ENCODE measurements at places on chromosomes 6 and 20. TPM values are rescaled to one million over a fixed set of nuclear protein-coding genes. Genes with fewer than 3 reads are reported as not detected.

DNA sequence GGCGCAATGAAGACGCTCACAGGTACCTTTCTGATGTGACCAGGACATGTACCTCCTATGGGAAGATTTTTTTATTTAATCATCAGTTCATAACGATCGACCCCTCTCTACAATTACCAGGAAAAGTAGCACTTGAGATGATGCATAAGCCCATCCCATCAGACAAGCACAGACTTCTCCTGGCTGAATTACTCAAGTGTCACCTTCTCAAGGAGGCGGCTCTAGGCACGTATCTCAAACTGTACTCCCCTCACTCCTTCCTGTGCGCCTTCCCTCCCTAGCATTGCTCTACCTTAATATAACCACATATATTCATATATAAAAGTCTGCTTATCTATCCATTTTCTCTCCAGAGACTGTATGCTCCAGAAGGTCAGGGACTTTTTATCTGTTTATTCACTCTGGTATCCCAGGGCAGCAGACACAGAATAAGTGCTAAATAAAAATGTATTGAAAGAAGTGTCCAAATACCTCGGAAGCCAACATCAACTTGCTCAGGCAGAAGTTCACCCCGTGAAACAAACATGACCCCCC, 71.5 kb downstream of the CNKSR3 start:
- no peaks in the 10 kb centered on the region for H3K27me3 ChIP-seq
- H3K27ac ChIP-seq, result no peak overlapping the region
- DNase-seq, result no peak
- no peak overlapping the region for H3K4me3 ChIP-seq
- no peaks in the 10 kb centered on the region for H3K4me1 ChIP-seq

DNA sequence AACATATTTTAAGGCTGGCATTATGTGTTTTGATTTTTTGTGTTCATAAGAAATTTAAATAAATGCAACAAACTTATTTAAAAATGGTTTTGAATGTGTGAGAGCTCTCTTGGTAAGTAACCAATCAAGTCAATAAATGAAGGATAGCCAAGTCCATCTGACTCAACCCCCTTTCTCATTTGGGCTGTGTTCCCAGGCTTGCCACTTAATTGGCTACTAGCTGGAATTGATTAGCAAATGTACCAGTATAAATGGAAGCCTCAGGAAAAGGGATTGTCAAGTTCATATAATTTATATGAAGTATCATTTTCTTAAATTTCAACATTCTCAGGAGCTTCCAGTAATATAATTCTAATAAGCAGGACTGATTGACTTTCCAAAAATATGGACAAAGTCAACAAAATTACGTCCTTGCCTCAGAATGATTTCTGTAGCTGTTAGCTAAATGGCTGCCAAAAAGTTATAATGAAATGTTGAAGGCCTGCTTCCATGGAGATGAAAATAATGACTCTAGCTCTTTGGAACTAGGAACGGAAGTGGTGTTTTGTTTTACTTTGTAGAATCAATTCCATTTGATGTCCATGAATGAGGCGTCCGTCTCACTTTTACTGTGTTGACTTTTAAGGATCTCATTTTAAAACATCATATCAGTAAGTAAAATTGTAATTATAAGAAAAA, 614.9 kb downstream of the CDH26 start:
- no peaks in the 10 kb centered on the region for H3K4me1 ChIP-seq
- H3K36me3 ChIP-seq, result no peaks in the 10 kb centered on the region
- H3K4me3 ChIP-seq, result no peak overlapping the region

GRCh38 chr6:38212579-38212978, 393.1 kb downstream of the ZFAND3 start:
- H3K4me3 ChIP-seq, result no peak overlapping the region
- H3K36me3 ChIP-seq, result no peaks in the 10 kb centered on the region
- no peak overlapping the region for H3K27ac ChIP-seq

GRCh38 chr20:396619-397431, 11.3 kb upstream of the RBCK1 start:
- DNase-seq, result no peak
- no peaks in the 10 kb centered on the region for H3K27me3 ChIP-seq
- H3K4me1 ChIP-seq, result peaks cover 3% of the 10 kb centered on the region
- peaks cover 32% of the 10 kb centered on the region for H3K36me3 ChIP-seq
- no peak overlapping the region for H3K27ac ChIP-seq

DNA sequence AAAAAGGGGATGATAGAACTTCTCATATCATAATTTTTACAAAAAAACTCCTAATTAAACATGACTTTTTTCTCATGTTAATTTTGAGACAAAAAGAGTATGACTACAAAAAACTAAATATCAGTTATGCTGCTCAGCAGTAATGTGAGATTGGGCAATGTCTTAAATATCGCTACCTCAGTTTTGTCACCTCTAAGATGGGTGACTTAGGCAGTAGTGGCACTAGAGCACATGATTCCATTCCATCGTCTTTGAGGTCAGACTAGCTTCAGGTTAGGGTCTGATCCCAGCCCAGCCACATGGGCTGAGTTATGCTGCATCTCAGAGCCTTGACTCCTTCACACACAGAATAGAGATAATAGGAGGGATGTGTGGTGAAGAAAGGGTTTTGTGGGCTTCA, 11.0 kb downstream of the DCBLD1 start:
- H3K4me3 ChIP-seq, result no peak overlapping the region
- H3K27ac ChIP-seq, result no peak overlapping the region
- no peaks in the 10 kb centered on the region for H3K36me3 ChIP-seq
- H3K4me1 ChIP-seq, result peaks cover 3% of the 10 kb centered on the region
- H3K27me3 ChIP-seq, result no peaks in the 10 kb centered on the region
- no peak for DNase-seq

The LINC00237 gene
- not detected for total RNA-seq

The DAAM2 gene
- not detected for total RNA-seq

DNA sequence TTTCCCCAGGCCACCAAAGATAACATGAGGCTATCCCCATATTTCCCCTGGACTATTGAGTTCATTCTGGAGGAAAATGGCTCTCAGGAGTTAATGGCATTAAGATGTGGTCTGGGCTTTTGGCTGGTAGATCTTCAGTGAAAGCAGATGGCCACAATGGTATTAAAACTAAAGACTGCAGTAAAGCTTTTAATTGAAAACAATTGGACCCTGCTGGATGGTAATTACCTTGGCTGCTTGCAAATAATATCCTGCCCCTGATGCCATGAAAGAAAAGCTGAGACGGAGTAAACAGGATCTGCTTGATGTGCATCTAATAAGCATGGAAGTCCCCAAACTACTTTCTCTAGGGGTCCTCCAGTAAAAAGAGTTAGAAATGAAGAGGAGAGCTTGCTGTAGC, 255.8 kb downstream of the QKI start:
- peaks cover 5% of the 10 kb centered on the region for H3K4me1 ChIP-seq
- DNase-seq, result no peak
- no peaks in the 10 kb centered on the region for H3K36me3 ChIP-seq
- H3K27ac ChIP-seq, result no peak overlapping the region
- no peaks in the 10 kb centered on the region for H3K27me3 ChIP-seq

The TTI1 gene
- 26.1 TPM for total RNA-seq

DNA sequence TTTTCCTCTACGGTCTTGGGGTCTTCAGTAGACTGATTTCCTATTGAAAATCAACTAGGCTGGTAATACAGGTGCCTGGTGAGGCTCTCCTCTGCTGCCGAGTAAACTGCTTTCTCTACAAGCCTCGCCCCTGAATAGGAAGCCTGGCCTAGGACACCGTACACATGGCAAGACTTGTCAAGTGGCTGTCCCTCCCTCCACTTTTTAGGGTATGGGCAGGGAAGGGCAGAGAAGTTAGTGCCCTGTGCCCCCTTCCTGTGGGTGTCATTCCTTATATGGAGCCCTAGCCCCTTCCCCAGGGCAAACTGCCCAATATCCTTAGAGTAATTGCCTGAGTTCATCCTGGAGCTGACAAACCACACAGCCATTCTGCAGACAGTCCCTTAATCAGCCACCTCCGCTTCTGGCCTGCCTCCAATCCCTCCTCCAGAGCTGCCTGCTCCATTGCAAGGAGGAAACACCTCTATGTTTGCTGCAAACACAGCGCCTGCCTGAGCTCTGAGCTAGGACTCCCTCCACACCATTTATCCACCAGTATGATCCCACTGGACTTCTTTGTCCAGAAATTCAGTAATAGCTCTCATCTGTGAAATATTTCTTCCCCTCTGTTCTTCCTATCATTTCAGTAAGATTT, 93.1 kb downstream of the CHD6 start:
- no peaks in the 10 kb centered on the region for H3K4me1 ChIP-seq
- no peaks in the 10 kb centered on the region for H3K27me3 ChIP-seq
- H3K4me3 ChIP-seq, result no peak overlapping the region
- DNase-seq, result no peak
- no peaks in the 10 kb centered on the region for H3K36me3 ChIP-seq

- H3K27ac ChIP-seq, result peak within 1 kb of the TSS; percentile 44
- peak; percentile 81 for DNase-seq
- H3K4me1 ChIP-seq, result peaks cover 43% of the 10 kb centered on the region
- H3K4me3 ChIP-seq, result peak within 1 kb of the TSS; percentile 81
- H3K27me3 ChIP-seq, result no peaks in the 10 kb centered on the region
- no peaks in the 10 kb centered on the region for H3K36me3 ChIP-seq
These were observed at the start of gene ZSCAN12 for GRCh38 chr6:28399350-28400121. Gene ZSCAN12 (minus strand): TSS chr6:28399747. CDS start chr6:28398405, 1,342 bp downstream.

The HLA-DRB5 gene
- 0.86 TPM for total RNA-seq

All from CD4-positive, alpha-beta memory T cell (primary cell).